ENCODE measurements at places on chromosomes 1 and 21.

DNA sequence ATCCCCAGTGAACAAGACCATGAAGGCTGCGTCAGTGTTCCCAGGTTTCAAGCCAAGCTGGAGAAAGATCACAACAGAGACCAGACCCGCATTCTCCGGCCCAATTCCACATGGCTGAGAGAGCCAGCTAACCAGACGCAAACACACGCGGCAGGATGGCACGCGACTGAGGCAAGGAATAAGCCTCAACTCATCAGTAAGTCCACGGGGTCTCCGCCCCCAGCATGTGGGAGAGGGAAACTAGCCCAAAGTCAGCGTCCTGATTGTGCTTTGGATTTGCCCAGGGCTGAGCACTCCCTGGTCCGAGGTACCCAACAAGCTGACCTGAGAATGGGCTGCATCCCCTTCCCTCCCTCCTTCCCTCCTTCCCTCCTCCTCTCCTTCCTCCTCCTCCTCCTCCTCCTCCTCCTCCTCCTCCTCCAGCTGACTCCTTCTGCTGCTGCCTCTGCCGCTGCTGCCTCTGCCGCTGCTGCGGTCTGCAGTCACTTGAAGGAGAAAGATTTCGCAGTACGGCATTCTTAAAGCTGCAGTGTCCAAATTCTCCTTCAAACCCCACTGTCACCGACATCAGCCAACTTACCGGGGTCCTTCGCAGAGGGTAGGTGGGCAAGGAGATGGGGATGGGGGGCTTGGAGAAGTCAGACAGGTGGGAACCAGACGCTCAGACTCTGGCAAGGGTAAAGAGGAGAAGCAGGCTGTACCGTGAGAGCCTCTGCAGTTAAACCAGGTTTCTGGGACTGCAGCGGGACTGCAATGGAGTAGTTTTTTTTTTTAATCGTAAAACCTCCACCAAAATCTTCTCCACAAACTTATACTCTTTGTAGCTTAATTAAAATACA lies 33.0 kb upstream of the H6PD start:
- DNase-seq = no peak

DNA sequence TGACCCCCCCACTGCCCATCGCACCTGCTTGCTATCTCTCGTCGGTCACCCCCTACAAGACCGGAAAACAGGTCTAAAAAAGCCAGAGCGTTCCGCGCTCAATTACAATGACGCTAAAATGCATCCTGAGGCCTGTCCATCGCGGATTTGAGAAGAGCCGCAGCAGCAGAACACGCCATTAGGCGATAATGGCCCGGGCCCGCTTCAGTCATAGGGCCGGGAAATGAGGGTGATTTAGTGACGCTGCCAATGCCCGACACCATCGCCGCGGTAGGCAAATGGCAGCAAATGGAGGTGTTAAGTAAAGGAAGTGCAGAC lies 64.1 kb upstream of the SSX2IP start:
- DNase-seq = no peak

- no peak for DNase-seq
Measured at GRCh38 chr1:228163007-228163753, 2.4 kb upstream of the IBA57 start.

GRCh38 chr1:99650030-99650429 lies 4.1 kb downstream of the PALMD start:
- no peak for DNase-seq

- no peak for DNase-seq
Measured at GRCh38 chr1:109338608-109339007, 31.8 kb upstream of the MYBPHL start.

- DNase-seq = no peak
Measured at GRCh38 chr1:198088360-198089071, 68.3 kb upstream of the NEK7 start.

DNA sequence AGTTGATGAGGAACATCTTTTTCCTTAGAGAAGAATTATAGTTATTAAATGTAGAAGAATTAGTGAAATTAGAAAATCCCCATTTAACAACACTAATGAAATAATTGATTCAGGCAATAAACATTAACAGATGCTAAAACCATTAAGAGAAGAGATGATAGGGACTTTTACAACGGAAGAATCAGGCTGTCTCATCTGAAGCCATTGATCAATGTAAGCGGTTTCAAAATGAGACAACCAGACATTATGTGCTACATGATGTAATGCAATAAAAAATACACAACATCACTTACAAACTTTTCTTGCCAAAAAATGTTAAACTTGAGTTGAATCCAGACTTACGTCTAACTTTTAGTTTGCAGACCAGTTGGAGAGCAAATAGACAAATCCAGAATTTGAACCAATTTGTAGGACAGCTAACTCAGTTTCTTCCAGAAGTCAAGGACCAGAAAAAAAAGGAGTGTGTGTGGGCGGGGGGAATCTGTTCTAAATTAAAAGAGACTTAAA lies 165.4 kb upstream of the DPT start:
- DNase-seq = no peak

- no peak for DNase-seq
Measured at GRCh38 chr21:18722193-18722592, 318.6 kb upstream of the TMPRSS15 start.

DNA sequence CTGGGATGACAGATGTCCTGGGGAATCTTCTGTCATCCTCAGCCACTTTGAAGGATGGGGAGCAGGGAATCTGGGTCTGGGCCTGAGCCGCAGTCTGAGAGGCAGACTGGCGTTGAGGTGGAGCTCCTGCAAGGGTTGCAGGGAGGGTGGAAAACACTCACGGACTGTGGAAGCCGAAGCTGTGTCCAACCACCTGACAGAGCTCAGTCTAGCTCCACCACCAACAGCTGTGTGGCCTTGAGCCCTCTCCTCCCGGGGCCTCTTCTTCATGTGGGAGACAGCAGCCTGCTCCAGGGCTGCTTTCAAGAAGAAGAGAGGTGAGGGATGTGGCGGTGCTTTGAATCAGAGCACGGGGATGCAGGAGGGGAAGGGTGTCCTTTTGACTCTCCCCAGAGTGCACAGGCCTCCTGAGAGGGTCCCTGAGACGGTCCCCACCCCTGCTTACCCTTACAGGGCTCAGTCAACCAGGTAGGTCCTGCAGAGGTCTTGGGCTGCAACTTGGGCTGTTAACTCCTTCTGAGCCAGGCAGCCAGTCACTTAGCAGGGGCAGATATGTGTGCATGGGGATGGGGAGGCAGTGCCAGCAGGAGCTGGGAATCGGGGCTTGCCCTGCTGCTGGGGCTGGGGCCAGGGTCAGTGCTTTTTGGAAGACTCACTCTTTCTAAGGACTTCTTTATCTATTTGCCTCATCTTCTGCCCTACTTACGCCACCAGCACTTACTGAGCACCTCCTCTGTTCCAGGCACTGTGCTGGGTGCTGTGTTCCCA lies 216.3 kb downstream of the PTPRU start:
- DNase-seq = no peak

DNA sequence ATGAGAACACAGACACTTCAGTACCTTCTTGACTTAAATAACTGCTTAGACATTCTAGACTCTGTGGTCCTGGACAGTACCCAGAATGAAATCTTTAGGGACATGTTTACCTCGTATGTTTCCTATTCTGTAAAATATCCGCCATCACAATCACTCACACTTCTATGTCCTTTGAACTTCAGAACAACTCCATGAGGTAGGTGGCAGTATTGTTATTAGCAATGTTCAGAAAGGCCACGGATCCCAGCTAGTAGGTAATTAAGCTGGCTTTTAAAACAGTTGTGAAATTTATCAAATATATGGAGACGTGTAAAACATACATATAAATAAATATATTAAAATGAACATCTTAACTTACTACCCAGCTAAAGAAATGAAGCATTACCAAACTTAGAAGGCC lies 83.4 kb downstream of the CACHD1 start:
- DNase-seq = no peak

DNA sequence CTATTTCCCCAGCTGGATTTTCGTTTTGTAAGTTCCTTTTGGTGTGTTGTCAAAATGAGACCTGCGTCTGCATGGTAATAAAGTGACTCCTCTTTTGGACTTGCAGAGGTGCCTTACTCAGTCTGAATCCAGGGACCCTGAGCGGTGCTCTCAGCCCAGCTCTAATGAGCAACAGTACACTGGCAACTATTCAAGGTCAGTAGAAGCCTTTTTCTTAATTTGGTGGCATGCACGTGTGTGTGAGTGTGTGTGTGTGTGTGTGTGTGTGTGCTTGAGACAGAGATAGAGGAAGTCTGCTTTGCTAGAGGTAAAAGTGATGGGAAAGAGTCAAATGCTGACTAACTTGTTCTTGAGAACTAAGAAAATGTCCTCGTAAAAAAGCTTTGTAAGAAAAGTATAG lies 105.4 kb downstream of the CD247 start:
- DNase-seq = no peak

- DNase-seq = no peak
Measured at GRCh38 chr1:239421811-239422210, 35.4 kb downstream of the CHRM3 start.

DNA sequence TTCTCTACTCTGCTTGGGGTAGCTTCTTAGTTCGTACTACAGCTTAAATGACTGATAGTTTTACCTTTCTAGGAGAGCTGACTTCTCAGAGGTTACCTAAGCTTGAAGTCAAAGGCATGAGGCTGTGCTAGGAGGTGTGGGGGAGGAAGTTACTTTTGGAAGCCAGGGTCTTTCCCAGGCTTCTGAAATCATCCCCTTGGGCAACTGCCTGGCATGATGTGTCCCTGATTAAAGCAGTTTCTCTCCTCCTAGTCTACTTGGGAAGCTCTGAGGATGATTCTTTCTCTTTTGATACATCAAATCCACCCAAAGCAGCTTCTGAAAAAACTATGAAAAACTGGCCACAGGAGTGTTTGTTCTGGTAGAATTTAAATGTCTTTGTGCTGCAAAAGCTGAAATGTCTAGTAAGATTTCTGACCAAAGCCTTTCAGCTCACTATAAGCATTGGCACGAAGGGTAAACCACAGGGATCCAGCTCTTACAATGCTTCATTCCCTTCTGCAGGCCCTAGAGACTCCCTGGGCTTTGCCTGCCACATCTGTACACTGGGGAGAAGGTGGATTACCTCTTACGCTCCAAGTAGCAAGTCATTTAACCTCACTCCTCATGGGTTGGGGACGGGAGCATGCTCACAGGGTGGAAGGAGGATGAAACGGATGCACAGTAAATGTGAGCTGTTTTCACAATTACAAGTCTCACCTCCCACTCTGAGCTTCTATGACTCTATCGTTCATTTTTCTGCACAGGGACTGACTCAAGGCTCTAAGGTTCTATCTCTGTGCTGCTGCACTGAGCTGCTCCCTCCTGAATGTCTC lies 59.6 kb downstream of the RUNX1 start:
- no peak for DNase-seq

DNA sequence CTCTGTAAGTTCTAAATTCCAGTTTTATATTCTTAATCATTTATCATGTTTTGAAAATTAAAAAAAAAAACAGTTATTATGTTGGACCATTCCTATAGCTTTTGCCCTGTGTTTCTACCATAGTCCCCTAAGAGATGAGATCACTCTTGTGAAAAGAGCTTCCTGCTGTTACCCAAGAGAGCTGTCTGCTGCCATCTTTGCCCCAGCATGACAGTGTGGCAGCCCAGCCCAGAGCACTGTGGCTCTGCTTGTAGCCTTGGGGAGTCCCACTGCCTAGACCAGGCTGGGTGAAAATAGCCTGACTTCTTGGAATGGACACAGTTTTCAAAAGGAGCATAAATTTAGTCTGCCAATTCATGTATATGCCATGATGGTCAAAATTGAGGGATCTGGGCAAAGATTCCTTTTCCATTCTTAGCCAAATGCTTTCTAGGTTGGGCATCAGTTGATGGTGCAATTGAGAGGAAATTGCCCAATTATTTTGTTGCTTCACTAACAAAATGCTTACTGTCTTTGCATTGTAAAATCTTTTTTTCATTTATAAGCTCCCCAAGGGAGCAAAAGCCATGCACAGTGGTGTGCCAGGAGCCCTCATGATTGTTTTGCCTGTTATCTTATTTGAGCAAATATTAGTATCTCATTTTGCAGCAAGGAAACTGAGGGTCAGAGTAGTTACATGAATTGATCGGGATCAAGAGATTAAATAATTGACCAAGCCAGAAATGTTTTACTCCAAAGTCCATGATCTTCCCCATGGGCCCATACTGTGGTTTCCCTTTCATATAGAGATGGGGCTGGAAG lies 72.8 kb downstream of the ETS2 start:
- DNase-seq = no peak

DNA sequence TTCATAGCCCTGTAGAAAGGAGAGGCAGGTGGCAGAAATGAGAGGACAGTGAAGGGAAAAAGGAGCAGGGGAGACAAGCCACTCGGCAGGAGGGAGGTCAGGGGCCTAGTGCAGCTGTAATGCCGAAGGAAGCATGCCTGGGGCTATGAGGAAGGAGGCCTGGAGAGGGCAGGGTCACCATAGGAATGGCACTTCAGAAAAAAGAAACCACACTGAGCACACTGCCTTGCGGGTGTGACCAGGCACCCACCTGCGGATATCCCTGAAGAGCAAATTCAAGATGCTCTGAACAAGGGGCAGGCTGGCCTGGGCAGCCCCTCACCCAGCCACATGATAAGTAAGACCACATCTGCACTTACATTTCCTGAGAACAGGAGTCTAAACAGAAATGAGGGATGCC lies 104.7 kb downstream of the JAK1 start:
- no peak for DNase-seq

DNA sequence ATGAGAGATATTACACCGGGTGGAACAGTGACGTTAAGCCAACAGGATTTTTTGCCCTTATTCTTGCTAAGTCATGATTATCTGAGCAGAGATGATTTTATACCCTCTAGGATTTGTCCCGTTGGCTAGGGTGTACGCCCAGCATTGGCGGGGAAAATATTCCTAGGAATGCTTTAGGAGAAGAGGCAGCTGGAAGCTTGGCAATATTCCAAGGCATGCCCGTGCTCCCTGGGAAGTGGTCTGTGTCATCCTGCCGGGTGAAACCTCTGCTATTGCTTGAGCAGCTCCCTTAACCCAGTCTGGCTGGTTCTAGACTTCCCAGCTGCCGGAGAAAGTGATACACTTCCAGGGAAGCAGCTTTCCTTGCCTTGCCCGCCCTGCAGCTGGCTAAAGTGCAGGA lies 16.2 kb downstream of the CHRNB2 start:
- no peak for DNase-seq

GRCh38 chr21:14991957-14992356 lies 72.8 kb downstream of the NRIP1 start:
- DNase-seq = no peak

DNA sequence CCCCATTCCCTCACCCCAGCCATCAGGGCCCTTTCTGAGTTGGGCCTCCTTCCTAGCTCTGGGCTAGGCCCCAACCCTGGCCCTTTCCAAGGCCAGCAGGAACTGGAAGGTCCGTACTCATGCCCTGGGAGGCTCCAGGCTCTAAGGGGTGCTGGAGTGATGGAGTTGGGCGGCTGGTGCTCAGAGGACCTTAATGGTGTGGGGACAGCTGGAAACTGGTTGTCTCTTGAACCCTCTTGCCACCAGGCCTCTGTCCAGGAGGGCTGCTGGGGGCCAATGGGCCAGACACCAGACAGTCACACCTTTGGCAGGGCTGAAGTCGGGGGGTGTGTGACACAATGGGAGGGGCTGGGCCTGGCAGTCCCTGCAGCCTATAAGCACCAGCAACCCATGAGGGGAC lies 9.2 kb upstream of the PADI1 start:
- DNase-seq = no peak

- DNase-seq = no peak
Measured at GRCh38 chr21:36117286-36117741, 17.6 kb upstream of the CBR3 start.

- DNase-seq = no peak
Measured at GRCh38 chr1:240691501-240691900, 79.5 kb upstream of the GREM2 start.
